Naive thymus-derived CD4-positive, alpha-beta T cell (primary cell): ENCODE measurements at places on chromosomes 11 and 22.

DNA sequence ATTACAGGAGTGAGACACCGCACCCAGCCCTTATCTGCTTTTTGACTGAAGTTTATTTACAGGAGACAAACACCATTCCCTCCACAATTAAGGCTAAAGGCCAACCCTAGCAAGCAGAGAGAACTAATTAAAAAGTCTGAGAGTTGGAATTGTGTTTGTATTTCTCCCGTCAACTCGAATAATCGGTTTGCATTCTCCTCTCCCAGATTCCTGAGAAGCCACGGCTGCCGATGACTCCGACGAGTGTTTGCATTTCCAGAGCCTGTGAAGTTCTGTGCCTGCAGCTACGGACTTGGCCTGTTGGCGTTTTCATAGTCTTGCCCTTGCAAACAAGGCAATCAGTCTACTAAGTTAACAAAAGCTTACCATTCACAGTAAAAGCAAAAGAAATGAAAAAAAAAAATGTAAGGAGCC, 73.2 kb upstream of the NUP50 start:
- DNase-seq, result no peak

- no peak for DNase-seq
These were observed 22.0 kb downstream of the ST14 start for GRCh38 chr11:130181295-130182272.

DNA sequence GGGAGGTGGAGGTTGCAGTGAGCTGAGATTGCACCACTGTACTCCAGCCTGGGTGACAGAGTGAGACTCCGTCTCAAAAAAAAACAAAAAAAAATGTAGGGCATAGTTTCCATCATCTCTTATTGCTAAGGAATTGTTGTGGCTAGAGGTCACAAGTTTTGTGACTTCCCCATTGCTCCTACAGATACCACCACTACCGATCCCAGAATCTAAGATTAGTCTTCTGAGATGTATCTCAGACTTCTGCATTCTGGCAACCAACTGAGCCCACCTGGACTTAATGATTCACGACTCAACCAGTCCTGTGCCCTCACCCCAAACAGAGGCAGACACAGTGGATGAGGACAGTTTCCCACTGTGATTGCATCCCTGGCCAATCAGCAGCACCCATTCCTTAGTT, 148.9 kb downstream of the NECTIN1 start:
- DNase-seq, result no peak

- no peak for DNase-seq
These were observed 38.7 kb upstream of the TSKU start for GRCh38 chr11:76744186-76745043.

- peak; percentile 55 for DNase-seq
These were observed at the start of gene LRFN4 for GRCh38 chr11:66856496-66857233. Gene LRFN4 (plus strand): TSS chr11:66857064. CDS start chr11:66857745, 681 bp downstream.

- DNase-seq, result no peak
These were observed 27.7 kb downstream of the SLC36A4 start for GRCh38 chr11:93169950-93170561.

GRCh38 chr22:21701384-21701971, 34.1 kb downstream of the YPEL1 start:
- DNase-seq, result no peak
